ENCODE measurements at places on chromosomes 12 and 14. TPM values are rescaled to one million over a fixed set of nuclear protein-coding genes. Genes with fewer than 3 reads are reported as not detected.
A peak's percentile ranks its signal among the peaks of the same experiment; 100 is the strongest.

The ITPR2 gene
- 39.6 TPM for total RNA-seq

The TBC1D30 gene
- 4.7 TPM for total RNA-seq

The OR6S1 gene
- total RNA-seq = not detected

The CCDC59 gene
- total RNA-seq = 44.4 TPM

The CACNA2D4 gene
- 4.7 TPM for total RNA-seq

The ASB2 gene
- total RNA-seq = 1.8 TPM

The FZD10 gene
- 1.3 TPM for total RNA-seq

GRCh38 chr14:29310210-29310609, 543.6 kb downstream of the FOXG1 start:
- DNase-seq = no peak
- no peaks in the 10 kb centered on the region for H3K36me3 ChIP-seq
- H3K4me1 ChIP-seq = no peaks in the 10 kb centered on the region
- no peak overlapping the region for H3K4me3 ChIP-seq

GRCh38 chr14:69879175-69880043, at the start of gene SMOC1:
TSS of gene SMOC1 (plus strand) at chr14:69879416. CDS start at chr14:69879679, 263 bp downstream.
- H3K27me3 ChIP-seq = peaks cover 33% of the 10 kb centered on the region
- peaks cover 5% of the 10 kb centered on the region for H3K4me1 ChIP-seq
- peak within 1 kb of the TSS; percentile 42 for H3K4me3 ChIP-seq

GRCh38 chr12:124660851-124661250, 93.4 kb upstream of the NCOR2 start:
- no peaks in the 10 kb centered on the region for H3K27me3 ChIP-seq
- no peak overlapping the region for H3K27ac ChIP-seq
- peaks cover 8% of the 10 kb centered on the region for H3K4me1 ChIP-seq
- no peaks in the 10 kb centered on the region for H3K36me3 ChIP-seq
- DNase-seq = no peak

DNA sequence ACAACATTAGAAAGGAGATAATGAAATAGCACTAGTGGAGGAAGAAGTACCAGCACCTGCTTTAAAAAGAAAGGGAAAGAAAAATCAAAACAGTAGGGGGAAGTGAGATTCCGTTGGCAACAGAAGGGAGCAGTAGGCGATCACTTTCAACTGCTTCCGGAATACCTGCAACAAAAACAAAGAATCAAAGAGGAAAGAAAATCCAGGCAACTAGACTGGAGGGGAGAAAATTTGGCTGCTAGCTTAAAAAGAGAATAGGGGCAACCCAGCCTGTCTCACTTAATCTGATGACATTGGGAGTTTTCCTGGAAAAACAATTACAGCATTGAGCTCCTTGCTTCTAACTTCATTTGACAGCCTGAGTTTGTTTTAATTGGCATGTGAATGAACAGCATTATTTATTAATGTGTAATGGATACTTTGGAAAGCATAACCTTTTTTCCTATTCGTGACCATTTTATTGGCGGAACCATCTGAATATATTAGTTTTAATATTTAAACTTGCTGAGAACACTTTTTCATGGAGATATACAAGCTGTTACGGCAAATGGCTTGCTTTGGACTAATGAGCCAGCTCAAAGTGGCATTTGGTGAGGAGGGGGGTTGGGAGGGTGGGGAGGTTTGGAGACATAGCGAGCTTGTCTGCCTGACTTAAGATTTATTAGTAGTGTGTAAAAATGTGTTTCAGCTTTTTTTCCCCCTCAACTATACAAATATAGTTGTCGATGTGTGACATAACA, 2.5 kb upstream of the DACT1 start:
- peaks cover 2% of the 10 kb centered on the region for H3K4me1 ChIP-seq
- no peak for DNase-seq
- peaks cover 17% of the 10 kb centered on the region for H3K27me3 ChIP-seq

DNA sequence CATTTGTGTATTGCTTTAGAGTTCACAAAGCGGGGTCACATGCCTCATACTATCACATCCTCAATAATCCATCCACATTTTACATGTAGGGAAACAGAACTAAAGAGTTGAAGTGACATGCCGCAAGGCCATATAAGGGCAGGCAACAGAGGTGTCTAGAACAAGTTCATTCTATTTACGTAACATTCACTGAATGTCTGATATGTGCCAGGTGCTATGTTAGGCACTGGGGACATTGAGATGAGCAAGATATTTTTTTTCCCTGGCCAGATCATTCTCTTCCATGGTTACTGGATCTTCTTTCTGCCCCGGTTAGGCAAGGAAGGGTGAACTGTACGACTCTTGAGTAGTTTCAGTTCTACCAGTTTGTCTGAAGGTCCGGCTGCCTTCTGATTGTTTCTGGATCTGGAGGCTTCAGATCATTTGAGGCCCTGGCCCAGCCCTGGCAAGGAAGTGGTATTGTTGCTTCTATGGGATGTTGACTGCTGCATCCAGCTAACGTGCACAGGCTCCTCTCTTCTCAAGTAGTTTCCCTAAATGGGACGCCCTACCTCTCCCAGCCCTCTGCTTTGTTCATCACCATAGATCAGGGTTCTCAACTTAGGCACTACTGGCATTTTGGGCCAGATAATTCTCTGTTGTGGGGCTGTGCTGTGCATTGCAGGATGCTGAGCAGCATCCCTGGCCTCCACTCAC, 12.1 kb downstream of the GPATCH2L start:
- H3K27ac ChIP-seq = no peak overlapping the region
- H3K27me3 ChIP-seq = no peaks in the 10 kb centered on the region
- no peaks in the 10 kb centered on the region for H3K36me3 ChIP-seq

DNA sequence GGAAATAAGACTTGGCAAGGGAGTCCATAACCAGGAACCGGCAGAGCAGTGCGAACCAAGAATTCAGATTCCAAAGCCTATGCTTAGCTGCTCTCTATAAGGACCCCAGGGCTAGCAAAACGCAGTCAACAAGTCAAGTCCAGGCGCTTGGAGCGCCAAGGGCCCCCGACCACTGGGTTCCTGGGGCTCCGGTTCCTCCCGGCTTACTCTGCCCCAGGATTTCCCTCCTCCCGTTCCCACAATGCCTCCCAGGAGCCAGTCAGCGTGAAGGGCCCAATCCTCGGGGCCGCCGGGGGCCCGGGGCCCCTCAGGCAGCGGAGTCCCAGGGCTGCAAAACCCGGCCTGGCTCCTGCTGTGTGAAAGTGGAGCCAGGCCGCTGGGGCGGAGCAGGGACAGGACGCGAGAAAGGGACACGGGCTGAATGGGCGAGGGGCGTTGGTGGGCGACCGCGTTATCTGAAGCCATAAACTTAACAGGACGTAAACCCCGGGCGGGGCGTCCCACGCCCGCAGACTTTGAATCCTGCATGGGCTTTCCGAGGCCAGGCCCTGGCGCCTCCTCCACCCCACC, 1.5 kb downstream of the KRT8 start:
- peak overlapping the region; percentile 28 for H3K4me3 ChIP-seq
- H3K27ac ChIP-seq = peak overlapping the region; percentile 95
- peaks cover 5% of the 10 kb centered on the region for H3K36me3 ChIP-seq
- peaks cover 53% of the 10 kb centered on the region for H3K4me1 ChIP-seq
- no peaks in the 10 kb centered on the region for H3K27me3 ChIP-seq

DNA sequence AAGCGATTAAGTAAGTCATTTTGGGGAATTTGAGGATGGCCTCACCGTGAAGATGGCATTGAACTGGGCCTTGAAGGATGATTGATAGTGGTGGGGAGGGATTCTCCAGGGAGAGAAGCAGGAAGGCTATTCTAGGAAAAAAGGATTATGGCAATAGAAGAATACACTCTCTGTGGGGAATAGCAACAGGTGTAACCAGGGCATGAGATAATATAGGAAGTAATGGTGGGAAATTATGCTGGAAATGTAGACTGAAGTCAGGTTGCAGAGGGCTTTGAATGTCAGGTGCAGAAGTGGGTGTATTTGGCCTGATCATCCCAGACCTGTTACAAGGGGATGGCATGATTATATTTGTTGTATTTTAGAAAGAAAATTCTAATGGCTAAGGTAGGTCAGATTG, 4.6 kb upstream of the ANO4 start:
- H3K27ac ChIP-seq = no peak overlapping the region
- no peak overlapping the region for H3K4me3 ChIP-seq
- H3K4me1 ChIP-seq = peaks cover 4% of the 10 kb centered on the region
- no peaks in the 10 kb centered on the region for H3K36me3 ChIP-seq
- DNase-seq = no peak

DNA sequence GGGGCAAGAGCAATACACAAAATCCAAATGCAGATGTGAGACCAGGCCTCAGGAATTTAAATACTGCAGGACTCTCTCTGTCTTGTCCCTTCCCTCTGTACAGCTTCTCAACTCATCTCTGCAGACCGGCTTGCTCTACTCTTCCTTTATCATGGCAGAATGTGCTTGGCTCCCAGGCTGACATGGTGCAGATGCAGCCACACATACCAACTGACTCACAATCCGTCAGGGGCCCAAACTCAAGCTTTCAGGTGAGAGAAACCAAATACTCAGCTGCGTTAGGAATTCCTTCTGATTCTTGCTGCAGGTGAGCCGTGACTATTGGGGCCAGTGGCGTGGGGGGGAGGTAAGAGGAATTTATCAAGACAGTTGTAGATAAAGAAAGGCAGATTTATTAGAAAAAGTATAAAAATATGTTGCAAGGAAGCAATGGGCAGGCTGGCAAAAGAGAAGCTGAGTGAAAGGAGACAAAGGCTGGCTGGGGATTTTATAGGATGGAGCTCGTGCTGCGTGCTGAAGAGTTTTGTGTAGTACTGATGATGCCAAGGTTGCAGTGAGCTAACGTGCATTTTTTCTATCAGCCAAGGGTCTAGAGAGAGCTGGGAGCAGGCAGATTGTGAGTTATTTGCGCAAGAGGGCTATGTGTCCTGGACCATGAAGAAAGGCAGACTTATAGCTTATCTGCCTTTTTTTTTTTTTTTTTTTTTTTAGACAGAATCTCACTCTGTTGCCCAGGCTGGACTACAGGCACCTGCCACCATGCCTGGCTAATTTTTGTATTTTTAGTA, 5.0 kb upstream of the LGALS3 start:
- H3K27me3 ChIP-seq = no peaks in the 10 kb centered on the region
- H3K4me1 ChIP-seq = peaks cover 61% of the 10 kb centered on the region

GRCh38 chr12:71057330-71057729, 100.5 kb downstream of the TSPAN8 start:
- no peaks in the 10 kb centered on the region for H3K4me1 ChIP-seq
- no peaks in the 10 kb centered on the region for H3K27me3 ChIP-seq
- no peaks in the 10 kb centered on the region for H3K36me3 ChIP-seq
- no peak for DNase-seq
- H3K4me3 ChIP-seq = no peak overlapping the region

- peak; percentile 39 for DNase-seq
- H3K27me3 ChIP-seq = no peaks in the 10 kb centered on the region
- H3K4me3 ChIP-seq = no peak overlapping the region
Measured at GRCh38 chr12:2248087-2248900, 195.5 kb downstream of the CACNA1C start.

GRCh38 chr12:109630815-109631214, 57.2 kb downstream of the MVK start:
- no peak overlapping the region for H3K27ac ChIP-seq
- H3K4me1 ChIP-seq = no peaks in the 10 kb centered on the region
- no peaks in the 10 kb centered on the region for H3K27me3 ChIP-seq
- H3K4me3 ChIP-seq = no peak overlapping the region

DNA sequence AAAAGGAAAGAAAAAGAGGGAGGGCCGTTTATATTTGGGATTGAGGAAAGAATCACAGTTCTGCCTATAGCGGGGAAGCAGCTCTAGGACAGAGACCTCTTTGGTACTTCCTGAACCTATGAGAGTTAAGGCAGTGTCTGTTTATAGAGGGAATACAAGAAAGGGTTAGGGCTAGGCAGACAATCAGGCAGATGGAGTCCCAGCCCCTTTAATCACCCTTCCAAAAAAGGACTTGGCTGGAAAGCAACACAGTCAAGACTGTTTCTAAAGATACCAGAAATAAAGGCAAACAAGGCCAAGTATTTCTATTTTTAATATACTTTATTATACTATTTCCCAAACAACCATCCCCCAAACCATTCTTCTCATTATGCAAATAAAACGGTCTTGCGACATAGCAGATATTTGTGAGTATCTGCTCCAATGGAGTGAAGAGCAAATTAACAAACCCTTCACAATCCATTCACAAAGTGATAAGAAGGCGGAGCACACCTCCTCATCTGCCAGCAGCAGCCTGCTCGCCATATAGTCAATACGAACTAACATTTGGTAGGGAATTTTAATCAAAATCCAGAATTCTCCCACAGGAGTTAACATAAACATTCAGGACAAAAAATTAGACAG, 697 bp upstream of the GRIP1 start:
- H3K27ac ChIP-seq = no peak overlapping the region
- H3K4me1 ChIP-seq = no peaks in the 10 kb centered on the region
- DNase-seq = no peak
- no peaks in the 10 kb centered on the region for H3K36me3 ChIP-seq
- peaks cover 4% of the 10 kb centered on the region for H3K27me3 ChIP-seq

DNA sequence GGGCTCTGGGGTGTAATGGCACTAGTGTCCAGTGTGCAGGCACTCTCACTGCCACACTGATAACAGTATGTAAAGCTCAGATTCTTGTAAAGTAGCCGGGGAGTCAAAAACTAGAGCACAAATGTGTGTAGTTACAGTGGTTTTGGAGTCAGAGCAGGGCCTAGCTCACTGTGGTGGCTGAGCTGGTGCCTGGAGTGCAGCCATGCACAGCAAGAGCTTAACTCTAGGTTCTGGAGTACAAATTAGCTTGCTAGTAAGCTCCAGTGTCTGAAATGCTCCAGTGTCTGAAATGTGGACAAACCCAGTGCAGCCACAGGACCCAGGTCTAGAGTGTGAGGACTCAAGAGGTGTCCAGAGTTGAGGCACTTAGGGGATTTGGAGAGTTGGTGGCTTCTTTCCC, 149.2 kb downstream of the MSRB3 start:
- H3K36me3 ChIP-seq = no peaks in the 10 kb centered on the region
- H3K4me3 ChIP-seq = no peak overlapping the region
- H3K27ac ChIP-seq = no peak overlapping the region
- H3K27me3 ChIP-seq = no peaks in the 10 kb centered on the region
- DNase-seq = no peak
- peaks cover 28% of the 10 kb centered on the region for H3K4me1 ChIP-seq

DNA sequence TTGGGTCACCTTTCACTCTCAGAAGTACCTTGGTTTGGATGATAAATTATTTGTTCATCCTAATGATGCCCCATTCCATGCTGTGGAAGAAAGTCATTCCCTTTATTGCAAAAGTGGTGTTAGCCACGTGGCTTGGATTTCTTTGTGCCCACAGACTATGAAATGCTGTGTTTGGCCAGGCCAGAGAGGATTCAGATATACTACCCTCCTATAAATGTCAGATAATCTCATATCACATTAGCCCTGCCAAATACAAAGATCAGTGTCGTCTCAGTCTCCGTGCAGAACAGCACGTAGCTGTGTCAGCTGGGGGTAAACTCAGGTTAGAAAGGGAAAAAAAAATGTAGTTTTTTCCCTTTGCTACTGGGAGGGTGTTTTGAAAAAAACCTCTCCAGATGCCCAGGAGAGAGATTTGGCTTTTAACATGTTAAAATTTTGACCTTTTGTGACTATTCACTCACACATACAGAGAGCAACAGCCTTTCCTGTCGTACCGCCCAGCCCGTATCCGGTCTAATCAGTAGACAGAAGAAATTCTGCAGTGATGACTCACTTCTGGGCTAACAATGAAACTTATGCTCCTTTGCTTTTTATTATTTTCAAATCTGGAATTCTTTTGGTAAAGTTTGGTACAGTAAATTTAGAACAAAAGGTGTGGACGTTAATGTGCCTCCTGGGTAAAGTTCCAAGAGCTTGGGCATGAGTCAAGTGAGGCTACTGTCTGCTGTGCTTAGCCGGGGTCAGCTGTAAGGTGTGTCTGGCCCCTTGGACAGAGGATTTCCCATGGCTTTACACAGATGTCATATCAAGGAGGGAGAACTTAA, 8.5 kb upstream of the PTPRB start:
- peaks cover 9% of the 10 kb centered on the region for H3K4me1 ChIP-seq
- no peaks in the 10 kb centered on the region for H3K36me3 ChIP-seq
- peak; percentile 52 for DNase-seq
- H3K4me3 ChIP-seq = no peak overlapping the region
- H3K27me3 ChIP-seq = no peaks in the 10 kb centered on the region
- H3K27ac ChIP-seq = peak overlapping the region; percentile 54

Data from hepatocyte (in vitro differentiated cells).